Progenitor cell of endocrine pancreas (in vitro differentiated cells): ENCODE measurements at places on chromosomes 5 and 9. TPM values are rescaled to one million over a fixed set of nuclear protein-coding genes. Genes with fewer than 3 reads are reported as not detected.

Gene TRIM7
- total RNA-seq: not detected in 2 replicates

DNA sequence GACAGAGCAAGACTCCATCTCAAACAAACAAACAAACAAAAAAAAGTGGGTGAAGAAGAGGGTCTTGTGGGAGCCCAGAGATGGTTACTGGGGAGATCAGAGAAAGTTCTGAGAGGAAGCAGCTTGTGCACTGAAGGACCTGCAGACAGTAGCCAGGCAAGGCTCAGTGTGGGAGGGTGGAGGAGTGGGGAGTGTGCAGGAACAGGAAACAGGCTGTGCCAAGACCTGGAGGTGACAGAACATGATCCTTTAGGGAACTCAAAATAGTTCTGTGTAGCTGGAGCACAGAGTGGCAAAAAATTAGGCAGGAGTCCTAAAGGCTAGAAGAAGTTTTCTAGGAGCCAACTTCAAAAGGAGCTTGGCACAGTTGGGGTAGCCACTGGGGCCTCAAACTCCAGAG is 19.2 kb upstream of the NANS start:
- DNase-seq: no peak

GRCh38 chr5:73005886-73006285 is 50.0 kb downstream of the FCHO2 start:
- DNase-seq: no peak

DNA sequence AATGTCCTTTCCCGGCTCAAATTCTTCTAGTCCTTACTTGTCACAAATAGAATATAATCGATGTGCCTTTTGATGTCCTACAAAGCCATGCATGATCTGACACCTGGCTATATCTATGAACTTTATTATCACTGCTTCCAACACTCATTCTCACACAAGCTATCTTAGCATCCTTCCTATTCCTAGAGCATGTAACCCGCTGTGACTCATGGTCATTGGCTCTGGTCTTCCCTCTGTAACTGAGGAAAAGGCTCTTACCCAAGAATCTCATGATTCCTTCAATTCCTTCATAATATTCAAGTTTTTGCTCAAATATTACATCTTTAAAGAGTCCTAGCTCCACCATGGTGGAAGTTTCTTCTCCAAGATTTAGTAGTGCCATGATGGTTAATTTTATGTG is 480.0 kb upstream of the PAPPA start:
- DNase-seq: no peak
